ENCODE measurements at places on chromosomes 5 and 9.

- no peak for DNase-seq
These were observed 41.1 kb upstream of the ICE1 start for GRCh38 chr5:5381310-5381913.

GRCh38 chr9:973295-973834, 3.1 kb upstream of the DMRT3 start:
- no peak for DNase-seq

- no peak for DNase-seq
These were observed 235.7 kb upstream of the HAPLN1 start for GRCh38 chr5:83956386-83956785.

- no peak for DNase-seq
These were observed 294.2 kb downstream of the ICE1 start for GRCh38 chr5:5716665-5717064.

GRCh38 chr5:95870105-95870672, 47.7 kb upstream of the GLRX start:
- DNase-seq = no peak

- DNase-seq = no peak
These were observed 120.7 kb upstream of the SPATA31C2 start for GRCh38 chr9:88259001-88259400.

- DNase-seq = no peak
These were observed 51.5 kb upstream of the NR3C1 start for GRCh38 chr5:143454936-143455516.

DNA sequence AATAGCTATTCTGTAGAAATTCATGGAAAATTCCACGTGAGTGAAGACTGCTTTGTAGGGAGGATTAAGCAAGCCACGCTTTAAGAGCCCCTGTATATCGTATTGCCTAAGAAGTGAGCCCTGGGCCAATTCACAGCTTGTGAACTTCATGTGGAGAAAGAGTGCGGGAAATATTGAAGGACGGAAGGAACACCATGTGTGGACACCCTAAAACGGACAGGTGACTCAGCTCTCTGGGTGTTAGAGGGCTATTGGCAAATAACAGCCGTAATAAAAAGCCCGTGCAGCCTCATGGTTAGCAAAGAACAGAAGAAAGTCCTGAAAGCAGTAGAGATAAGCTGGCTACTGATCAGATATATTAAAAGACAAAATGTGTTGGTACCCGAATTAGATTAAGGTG, 26.4 kb downstream of the ZNF366 start:
- no peak for DNase-seq

DNA sequence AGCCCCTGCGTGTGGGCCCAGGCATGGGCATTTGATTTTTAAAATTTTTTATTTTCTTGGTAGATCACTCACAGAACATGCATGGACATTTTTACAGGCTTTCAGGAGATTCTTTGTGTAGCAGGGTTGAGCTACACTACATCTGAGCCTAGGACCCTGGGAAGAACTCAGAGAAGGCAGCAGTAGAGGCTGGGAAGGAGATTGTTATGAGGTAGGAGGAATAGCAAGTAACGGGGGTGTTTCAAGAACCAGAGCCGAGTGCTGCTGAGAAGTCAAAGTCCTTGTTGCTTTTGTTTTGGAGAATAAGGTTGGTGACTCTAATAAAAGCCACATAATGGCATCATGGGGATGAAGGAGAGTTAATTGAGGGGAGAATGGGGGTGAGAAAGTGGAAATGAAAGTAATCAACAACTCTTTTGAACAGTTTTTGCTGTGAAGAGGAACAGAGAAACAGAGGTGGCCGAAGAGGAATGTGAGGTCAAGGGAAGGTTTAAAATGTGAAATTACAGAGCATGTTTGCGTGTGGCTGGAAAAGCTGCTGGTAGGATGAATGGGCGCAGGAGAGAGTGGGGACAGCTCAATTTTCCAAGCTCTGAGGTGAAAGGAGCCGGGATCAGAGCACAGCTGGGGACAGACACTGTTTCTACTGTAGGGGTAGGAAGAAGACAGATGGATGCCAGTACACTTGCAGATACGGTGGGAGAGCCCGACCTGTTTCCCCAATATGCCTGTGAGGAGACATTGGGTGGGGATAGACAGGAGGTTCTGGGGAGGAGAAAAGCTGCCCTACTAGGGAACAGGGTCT, 4.7 kb upstream of the PDLIM7 start:
- DNase-seq = no peak

DNA sequence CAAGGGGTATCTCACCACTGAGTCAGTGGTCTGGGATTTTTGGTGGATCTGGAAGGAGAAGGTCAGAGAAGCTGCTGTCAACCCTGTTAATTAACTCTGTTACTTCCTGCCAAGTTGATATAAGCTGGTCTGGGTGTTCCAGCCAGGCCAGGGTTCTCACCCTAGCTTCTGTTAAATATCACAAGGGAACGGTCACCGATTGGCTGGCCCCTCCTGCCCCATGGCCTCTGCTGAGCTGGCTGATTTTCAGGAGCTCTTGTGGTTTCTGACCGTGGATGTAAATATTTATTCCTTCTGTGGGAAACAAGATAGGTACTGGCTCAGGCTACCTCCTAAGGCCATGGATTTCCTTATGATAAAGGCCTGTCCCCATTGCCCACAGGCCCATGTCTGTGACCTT, 1.0 kb downstream of the ADAMTS13 start:
- DNase-seq = no peak

DNA sequence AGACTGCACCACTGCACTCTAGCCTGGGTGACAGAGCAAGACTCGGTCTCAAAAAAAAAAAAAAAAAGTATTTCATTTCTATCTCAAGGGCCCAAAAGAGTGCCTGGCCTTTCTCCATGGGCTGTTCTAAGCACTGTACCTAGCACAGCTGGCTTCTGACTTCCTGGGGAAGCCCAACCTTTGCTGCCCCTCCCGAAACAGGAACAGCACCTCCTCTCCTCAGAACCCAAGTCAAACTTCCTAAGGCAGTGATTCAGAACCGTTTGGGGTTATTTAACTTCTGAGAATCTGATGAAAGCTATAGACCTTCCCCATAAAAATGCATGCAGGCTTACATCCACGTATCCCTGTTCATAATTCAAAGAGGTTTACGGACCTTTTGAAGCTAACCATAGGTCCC, 57.8 kb downstream of the NRG2 start:
- no peak for DNase-seq

- DNase-seq = no peak
These were observed 60.3 kb downstream of the TTC39B start for GRCh38 chr9:15246708-15247107.

DNA sequence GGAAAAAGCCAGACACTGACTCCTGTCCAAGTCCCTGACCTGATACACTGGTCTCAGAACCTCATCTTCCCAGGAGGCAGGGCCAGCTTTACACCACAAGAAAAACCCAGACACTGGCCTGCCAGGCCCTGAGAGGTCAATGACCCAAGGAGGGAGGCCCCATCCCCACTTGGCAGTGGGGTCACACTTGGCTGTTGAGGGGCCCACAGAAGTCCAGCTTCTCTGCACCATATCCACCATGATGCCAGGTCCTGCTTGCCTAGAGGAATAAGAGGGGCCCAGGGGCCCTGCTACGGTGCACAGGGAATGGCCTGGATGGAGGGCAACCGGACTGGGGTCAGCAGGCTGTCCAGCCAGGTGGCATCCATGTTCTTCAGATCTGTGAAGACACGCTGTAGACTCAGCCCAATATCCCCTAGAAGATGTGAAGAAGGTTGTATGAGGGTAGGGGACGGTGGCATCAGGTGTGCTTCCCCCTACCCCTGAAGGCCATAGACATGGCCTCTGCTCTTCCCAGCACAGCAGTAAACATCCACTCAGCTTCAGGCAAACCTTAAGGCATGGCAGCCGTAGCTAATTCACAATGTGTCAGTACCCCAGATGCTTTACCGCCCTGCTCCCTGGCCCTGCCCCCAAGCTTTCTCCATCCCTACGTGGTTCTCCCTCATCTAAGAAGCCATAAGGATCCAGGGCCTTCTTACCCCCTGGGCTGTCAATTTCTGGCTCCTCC, 6.7 kb downstream of the IRF1 start:
- no peak for DNase-seq

DNA sequence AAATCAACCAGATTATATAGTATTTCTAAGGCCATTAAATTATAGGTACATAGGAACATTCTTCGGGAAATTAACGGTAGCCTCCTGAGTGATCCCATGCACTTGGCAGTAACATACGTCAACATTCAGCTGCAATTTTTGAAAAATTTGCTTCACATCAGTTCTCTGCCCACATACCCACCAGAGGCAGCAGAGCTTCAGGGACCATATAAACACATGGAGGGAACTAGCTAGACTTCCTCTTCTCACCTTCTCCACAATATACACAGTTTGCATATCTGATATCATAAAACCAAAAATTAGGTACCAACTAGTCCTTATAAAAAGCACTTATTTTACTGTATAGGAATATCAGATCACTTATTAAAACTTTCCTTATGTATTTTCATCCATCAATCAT, 4.8 kb downstream of the PSIP1 start:
- no peak for DNase-seq

DNA sequence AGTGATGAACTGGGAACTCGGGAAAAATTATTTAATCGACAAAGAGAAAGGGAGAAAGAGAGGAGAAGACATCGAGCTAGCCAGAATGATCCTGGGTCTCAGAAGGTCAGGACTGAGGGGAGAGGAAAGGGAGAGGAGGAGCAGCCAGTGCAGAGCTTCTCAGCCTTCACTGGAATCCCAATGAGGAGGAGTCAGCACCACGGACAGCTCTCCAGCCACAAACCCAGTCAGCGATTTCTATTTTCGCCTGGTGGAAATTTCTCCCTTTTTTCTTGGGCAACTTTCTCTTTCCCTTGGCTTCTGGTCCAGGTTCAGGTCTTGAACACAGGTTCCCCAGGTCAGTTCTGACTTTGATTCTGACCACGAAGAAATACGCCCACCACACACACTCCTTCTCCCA, 1.6 kb upstream of the BRINP1 start:
- no peak for DNase-seq

- no peak for DNase-seq
These were observed 1.6 kb downstream of the ARSI start for GRCh38 chr5:150301170-150301505.

- DNase-seq = no peak
These were observed 76.4 kb upstream of the RARS1 start for GRCh38 chr5:168409591-168410458.

DNA sequence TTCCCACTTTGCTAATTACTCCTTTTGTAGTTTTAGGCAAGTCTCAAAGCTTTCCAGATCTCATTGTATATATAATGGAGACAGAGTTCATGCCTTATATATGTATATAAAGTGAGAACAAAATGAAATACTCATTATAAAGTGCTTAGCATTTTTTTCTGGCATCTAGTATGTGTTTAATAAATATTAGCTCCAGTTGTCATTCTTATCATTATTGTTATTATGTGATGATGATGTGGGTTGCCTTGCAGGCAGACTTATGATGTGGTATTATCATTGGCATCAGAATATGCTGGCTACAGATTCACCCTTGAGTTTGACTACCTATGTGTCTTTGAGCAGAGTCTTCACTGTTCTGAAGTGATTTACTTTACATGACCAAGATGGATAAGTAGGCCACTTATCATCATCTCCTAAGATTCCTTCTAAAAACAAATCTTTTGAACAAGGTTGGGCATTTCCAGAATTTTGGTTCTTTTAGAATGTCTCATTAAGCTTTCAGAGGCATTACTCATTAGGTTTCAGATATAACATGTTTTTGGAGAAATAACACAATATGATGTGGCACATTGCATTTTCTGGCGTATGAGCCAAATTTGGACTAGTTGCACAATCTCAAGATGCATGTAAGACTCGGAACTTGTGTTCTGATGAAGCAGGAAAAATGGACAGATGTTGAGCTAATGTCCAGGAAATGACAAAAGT, 145.6 kb upstream of the TNC start:
- no peak for DNase-seq

- DNase-seq = no peak
These were observed 4.0 kb downstream of the CSF1R start for GRCh38 chr5:150082374-150082773.

GRCh38 chr9:91060520-91061343, 259.1 kb downstream of the SYK start:
- DNase-seq = no peak

- no peak for DNase-seq
These were observed 20.6 kb downstream of the ZNF346 start for GRCh38 chr5:177043114-177043513.

GRCh38 chr9:132166599-132166998, 4.7 kb downstream of the NTNG2 start:
- no peak for DNase-seq

DNA sequence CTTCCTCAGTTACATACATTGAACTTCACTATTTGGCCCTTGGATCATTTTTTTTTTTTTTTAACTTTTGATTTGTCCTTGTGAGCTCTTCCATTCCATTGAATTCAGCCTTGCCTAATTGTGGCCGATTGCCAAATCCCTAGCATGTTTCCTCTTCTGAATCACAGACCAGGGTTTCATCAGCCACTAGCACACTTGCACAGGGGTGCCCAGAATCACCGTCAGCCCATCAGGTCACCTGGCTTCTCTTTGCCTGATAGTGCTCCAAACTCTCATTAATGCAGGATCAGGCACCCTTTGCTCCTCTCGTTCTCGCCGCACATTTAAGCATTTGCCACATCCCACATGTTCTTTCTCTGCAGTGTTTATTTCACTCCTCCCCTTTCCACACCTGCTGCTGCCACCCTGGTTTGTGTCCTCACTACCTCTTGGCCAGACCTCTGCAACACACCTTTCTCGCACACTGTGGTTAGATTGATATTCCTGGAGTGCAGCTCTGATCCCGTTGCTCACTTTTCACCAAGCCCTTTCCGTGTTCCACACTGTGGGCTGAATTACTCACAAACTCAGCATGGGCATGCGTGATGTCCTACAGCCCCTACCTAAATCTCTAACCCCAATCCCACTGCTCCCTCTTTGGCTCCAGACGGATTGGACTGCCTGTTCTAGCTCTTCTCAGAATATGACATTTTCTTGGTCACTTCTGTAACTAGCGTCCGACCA, 9.8 kb downstream of the PIK3R1 start:
- DNase-seq = no peak

- no peak for DNase-seq
These were observed 59.5 kb upstream of the FBXL7 start for GRCh38 chr5:15440434-15440833.

GRCh38 chr5:4359847-4360246, 764.2 kb downstream of the IRX1 start:
- no peak for DNase-seq

- no peak for DNase-seq
These were observed 868 bp downstream of the ARHGEF28 start for GRCh38 chr5:73626814-73627313.

- no peak for DNase-seq
These were observed 480.9 kb downstream of the MTRR start for GRCh38 chr5:8349855-8350254.

DNA sequence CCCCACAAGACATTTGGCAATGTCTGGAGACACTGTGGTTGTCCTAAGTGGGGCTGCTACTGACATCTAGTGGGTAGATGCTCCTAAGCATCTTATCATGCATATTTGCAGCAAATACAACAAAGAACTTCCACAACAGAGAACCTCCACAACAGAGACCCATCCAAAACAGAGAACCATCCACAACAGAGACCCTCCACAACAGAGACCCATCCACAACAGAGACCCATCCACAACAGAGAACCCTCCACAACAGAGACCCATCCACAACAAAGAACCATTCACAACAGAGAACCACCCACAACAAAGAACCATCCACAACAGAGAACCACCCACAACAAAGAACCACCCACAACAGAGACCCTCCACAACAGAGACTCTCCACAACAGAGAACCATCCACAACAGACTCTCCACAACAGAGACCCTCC, 32.8 kb downstream of the ARPC5L start:
- no peak for DNase-seq

GRCh38 chr9:95993337-95993736, 117.8 kb downstream of the ERCC6L2 start:
- no peak for DNase-seq

All from NCI-H2227 treated with DMSO at 0.1 percent for 48 hours (cell line).